Frontal cortex (tissue), 4 donors: ENCODE measurements at places on chromosomes 1 and 21. TPM values are rescaled to one million over a fixed set of nuclear protein-coding genes. Genes with fewer than 3 reads are reported as not detected.

DNA sequence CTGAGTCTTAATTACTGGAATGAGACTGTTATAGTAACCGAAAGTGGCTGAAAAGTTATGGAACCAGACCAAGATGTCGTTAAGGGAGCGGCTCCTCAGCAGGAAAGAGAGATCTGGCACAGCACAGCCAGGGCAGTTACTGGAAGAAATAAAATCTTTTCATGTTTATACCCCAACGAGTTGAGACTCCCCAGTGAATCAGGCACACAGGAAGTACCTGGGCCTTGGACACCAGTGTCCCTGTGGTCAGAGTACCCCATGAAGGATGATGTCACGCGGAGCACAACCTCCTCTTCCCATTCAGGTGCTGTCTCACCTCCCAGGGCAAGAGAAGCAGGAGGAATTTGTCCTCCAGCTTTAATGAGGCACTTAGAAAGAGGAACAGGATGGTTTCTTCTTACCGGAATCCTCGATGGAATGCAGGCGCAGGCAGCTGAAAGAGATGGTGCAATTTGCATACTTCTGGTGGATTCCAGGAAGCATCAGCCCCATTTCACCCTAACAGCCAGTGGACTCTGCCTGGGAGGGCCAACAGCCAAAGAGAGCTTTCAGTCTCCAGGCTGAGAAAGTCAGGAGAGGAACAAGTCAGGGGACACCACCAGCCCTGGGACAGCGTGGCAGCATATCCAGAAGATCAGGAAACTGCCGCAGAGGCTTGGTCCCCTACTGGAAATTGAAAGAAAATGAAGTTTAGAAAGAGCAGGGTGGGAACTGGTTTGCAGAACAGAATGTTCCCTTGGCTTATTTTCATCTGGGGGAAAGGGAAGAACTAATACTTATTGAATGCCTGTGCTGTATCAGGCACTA, 35.9 kb upstream of the CTTNBP2NL start:
- no peak for DNase-seq

GRCh38 chr1:21175670-21176581, 771 bp downstream of the EIF4G3 start:
- no peak for DNase-seq

Gene VSIG8
- total RNA-seq, result not detected

Gene THEM5
- not detected for total RNA-seq

Gene TIE1
- 6.9 TPM for total RNA-seq

DNA sequence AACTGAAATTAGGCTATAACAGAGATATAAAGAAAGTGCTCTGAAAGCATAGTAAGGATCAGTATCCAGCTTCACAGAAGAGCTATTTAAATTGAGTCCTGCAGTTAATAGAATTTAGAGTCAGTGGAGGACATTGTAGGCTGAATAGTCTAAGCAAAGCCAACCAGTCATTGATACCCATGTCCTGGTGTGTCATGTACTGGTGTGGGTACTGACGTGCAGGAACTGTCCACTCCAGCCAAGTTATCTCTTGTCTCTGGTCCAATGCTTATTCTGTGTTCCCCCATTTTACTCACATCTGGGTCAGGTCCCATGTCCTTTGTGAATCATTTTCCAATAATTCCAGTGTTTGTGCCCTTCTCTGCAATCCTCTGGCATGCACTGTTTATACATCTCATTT, 90.0 kb downstream of the MACF1 start:
- DNase-seq, result no peak

- DNase-seq, result peak; percentile 52
Observed at GRCh38 chr1:171226747-171227370, 21.4 kb upstream of the FMO1 start.

Gene OR2T29
- not detected for total RNA-seq

GRCh38 chr1:185573677-185574076, 160.5 kb upstream of the HMCN1 start:
- no peak for DNase-seq

- no peak for DNase-seq
Observed at GRCh38 chr1:225762444-225762843, 15.2 kb upstream of the SRP9 start.

GRCh38 chr1:51863384-51863783, 15.1 kb downstream of the NRDC start:
- no peak for DNase-seq

DNA sequence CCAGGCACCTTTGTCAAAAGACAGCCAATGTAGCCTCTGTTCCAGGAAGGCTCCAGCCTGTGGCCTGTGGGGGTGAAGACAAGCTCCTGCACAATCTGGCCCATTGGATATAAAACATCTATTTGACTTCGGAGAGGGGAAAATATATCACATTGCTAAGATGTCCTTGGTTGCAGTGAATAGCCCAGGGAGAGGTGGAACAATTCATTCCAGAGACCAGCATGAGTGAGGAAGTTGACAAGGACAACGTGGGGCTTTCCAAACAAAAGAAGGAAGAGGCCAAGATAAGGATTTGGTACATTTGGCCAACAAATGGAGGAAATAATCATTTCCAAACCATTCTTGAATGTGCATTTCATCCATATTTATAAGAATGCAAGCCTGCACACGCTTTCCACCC, 187.0 kb downstream of the ETS2 start:
- no peak for DNase-seq

Gene SPRR2B
- not detected for total RNA-seq

Gene PKLR
- total RNA-seq, result not detected

DNA sequence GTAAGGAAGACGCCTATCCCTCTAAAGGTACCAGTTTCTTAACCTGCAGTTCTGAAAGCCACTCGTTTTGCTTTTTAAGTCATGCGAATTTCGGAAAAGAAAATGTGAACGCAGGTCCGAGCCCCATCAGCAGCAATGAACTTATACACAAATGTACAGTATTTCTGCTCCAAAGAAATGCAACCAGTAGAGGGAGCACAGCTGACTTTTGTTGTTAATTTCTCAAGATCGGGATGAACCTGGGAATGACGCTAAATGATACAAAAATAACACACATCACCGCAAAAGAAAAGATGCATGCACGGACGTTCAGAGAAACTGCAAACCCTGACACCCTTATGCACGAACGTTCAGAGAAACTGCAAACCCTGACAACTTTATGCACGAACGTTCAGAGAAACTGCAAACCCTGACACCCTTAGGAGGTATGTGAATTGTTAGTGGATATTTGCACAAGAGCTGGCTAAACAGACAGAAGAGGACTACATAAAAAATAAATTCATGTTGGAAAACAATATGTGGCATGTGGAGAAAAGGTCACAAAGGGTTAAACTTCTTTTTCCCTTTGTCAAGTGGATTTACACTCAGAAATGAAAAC, 3.5 kb upstream of the TIAM1 start:
- DNase-seq, result no peak

GRCh38 chr1:174954073-174954460, 45.7 kb upstream of the CACYBP start:
- DNase-seq, result no peak

Gene DCDC2B
- total RNA-seq, result not detected

Gene SYT11
- 163 TPM for total RNA-seq

DNA sequence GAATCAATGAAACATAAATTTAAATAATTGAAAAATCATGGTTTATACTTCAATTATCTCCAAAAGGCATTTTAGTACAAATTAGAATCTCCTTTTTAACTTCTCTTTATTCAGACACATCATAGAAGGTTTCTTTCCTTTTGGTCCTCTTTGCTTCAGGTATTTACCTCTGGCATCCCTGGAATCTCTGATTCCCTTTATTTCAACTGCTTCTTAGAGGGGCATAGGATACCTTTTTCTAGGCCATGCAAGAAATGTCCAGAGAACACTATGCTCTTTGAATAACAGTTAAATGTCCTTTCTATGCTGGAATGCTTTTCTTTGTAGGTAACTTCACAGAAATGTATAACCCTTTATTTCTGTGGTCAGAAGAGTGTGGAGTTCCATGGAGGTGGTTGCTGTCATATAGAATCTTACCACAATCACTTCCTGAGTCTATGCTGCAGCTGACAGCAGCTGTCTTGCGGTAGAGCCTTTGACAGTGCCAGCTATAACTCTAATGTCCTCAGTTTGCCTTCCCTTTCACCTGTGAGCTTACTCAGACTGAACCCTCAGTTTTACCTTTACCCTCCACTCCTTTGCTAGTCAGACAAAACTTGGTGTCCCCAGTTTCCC, 8.6 kb downstream of the LAMC2 start:
- DNase-seq, result no peak

Gene NBL1
- total RNA-seq, result 33.0 TPM

Gene NCAM2
- total RNA-seq, result 63.6 TPM

Gene SPATA21
- not detected for total RNA-seq

GRCh38 chr1:201363467-201363866, 14.0 kb downstream of the TNNT2 start:
- no peak for DNase-seq

Gene RPS6KC1
- 79.5 TPM for total RNA-seq

- DNase-seq, result peak; percentile 20
Observed at GRCh38 chr1:223429313-223429731, 36.1 kb downstream of the CCDC185 start.

Gene CADM3
- 115 TPM for total RNA-seq

Gene HSF2BP
- total RNA-seq, result 2.0 TPM

- no peak for DNase-seq
Observed at GRCh38 chr1:240282061-240282830, 190.6 kb downstream of the FMN2 start.

DNA sequence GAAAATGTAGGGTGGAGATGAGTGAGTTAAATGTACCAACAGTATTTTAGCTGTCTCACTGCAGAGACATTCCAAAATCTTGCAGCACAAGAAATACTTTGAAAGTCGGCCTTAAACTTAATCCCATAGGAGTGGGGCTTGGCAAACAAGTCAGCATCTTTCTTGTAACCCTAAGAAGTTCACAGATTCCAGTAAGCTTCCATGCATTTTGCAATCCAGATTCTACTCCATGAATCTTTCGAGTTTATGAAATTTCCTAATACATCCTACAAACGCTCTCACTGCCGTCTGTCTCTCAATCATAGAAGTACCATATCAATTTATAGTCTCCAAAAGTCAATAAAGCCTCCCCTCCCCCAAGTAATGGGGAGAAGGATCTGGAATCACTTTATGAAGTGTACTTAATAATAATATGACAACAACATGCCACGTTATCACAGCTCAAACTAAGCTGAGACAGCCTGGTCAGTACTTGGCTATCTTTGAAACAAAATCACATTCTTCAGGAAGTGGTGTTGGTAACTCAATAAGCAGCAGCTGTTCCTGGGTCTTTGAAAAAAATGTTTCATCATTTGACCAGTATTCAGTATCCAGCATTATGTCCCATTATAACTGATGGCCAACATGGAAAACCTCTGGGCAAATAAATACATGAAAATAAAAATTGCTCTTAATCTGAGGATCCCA, 317.4 kb upstream of the RUNX1 start:
- DNase-seq, result no peak

GRCh38 chr1:24914226-24915069, 15.6 kb downstream of the RUNX3 start:
- no peak for DNase-seq

DNA sequence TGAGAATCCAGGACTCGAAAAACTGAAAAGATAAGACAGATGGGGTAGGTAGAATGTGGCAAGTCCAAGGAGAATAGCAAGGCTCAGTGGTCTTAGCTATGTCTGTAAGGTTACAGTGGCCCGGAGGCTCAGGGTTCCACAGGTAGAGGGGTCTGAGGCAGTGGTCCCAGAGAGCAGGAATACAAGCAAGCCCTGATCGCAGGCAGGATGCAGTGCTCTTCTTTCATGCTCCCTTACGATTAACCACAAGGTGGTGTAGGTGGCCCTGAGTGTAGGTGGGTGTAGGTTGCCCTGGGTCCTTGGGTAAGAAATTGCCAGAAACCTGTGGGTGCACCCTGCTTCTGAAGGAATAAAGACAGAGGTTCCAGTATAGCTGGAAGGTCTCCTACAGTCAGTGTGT, 99.1 kb upstream of the RAB3GAP2 start:
- no peak for DNase-seq

GRCh38 chr21:26119906-26120305, 50.7 kb downstream of the APP start:
- DNase-seq, result no peak

DNA sequence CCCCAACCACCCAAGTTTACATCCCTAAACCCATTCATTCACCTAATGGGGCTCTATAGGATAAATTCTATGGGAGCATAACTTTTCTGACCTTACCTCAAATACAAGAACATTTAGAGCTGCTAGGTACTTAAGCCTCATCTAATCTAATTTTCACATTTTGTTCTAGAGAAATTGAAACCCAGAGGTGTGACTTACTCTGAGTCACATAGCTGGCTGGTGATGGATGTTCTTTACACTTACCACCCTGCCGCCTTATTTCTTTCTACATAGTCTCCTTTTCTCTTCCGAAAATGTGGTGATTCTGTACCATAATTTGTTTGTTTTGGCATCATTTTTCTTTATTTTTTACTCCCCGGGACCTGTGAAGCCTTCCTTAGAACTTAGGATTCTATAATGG, 20.3 kb downstream of the TIPRL start:
- no peak for DNase-seq

Gene RGS7
- total RNA-seq, result 20.0 TPM

GRCh38 chr1:180228648-180229482, 1.2 kb upstream of the LHX4 start:
- DNase-seq, result no peak

Gene ACTN2
- total RNA-seq, result 33.8 TPM

GRCh38 chr1:116878804-116879477, 30.8 kb upstream of the PTGFRN start:
- no peak for DNase-seq

DNA sequence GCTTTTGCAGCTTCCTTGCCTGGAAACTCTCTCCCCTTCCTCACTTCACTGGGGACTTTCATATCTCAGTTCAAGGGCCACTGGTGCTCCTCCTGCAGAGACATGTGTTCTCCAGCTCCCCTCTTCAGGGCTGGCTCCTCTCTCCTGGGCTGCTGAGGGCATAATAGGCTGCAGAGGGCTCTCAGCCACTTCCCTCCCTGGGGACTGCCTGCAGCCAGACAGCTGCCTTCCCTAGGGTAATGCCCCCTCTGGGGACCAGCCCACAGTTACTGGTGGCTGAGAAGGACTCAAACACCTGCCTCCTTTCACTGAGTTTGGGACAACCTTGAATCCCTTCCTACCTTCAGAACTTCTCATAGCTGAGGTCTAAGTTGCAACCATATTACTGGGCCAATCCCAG, 104.8 kb upstream of the POU3F1 start:
- DNase-seq, result no peak
